ENCODE measurements at places on chromosomes 11 and 22.

GRCh38 chr11:12272821-12273617 is 104.4 kb upstream of the PARVA start:
- DNase-seq = no peak

- DNase-seq = no peak
These were observed 52.3 kb downstream of the SLC22A12 start for GRCh38 chr11:64643256-64643881.

DNA sequence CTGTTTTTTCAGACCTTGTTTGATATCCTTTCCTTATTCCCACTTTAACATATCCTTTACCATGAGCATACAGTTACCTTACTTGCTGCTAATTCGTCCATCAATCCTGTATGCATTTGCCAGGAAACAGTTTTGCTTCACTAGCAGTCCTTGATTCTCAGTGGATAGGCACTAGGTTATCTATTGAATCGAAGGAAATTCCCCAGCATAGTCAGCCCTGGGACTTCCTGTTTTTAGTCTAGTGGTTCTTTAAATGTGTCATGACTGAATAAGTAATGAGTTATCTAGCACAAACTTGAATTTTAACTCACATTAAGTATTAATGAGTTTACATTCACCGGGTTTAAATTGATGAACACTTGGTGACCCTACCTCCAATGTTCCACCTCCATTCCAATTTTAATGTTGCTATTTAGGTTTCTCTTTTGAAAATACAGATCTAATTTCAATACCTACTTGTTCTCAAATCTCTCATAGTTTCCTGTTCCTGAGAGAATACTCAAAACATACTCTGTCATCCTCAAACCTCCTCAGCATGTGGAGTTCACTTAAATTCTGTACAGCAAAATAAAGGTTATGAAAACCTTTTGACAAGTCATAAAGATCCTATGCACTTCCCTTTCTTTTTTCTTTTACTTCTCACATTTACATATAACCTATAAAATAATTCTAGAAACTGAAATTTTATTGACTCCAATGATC is 1375.1 kb upstream of the TENM4 start:
- DNase-seq = no peak

DNA sequence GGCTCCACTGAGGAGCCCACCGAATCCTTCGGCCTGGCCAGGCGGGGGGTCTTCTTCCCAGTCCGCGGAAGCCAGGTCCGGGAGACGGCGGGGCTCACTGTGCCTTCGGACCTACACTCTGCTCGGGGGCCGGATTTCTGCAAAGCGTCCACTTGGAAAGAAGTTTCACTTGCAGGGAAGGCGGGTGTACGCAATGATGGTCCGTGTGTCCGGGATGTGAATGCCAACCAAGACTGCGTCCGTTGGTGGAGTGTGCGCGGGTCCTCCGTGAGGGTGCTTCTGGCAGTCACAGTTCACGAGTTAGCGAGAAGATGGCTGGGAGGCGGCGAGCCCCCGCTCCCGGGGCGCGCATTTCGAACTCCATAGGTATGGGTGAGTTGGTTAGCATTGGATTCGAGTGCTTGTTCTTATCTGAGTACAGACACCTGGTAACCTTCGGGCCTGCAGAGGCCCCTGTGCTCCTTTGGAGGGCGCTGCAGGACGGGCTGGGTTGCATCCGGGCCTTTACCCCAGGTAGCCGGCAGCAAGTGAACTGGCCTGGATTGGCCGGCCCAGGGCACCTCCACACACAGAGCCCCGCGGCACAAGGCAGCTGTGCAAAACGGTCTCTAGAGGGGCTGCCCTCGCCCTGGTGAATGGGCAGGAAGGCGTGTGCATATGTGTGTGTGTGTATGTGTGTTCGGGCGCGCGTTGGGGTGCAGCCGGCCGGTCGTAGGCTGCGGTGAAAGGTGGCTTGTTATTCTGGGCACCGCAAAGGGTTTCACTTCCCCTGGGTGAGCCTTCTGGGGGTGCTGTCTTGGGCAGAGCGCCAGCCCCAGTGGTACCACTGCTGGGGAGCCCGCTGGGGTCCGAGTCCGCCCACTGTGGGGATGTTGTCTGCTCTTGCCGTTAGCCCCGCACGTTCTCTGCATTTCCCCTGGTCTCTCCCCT is 13.3 kb upstream of the CYP2R1 start:
- no peak for DNase-seq

DNA sequence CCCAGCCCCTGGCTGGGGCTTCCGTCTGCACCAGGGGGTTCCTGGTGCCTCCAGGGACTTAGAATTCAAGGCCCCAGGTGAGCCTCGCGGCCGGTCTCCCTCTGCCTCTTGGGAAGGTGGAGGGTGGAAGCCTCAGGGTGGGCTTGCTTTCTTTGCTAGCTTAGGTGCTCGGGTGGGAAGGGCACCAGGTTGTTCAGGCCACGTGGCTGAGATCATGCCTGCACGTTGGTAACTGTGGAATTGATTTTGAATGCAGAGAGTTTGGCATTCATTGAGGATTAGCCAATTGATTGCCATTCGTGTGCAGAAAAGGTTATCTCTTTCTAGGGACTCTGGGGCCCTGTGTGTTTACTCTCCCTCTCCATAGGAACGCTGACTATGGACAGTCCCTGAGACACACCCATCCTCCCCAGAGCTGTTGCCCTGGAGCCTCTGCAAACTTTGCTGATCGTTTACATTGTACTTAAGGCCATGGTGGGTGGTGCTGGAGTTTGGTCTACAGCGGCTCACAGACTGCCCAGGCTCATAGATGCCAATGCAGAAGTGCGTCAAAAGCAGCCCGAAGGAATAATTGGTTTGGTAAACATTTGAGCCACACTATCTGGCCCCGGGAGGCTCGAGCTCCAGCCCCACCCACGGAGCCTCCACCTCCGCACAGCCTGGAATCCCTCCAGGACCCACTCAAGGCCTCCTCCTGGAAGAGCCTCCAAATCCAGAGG is 1457.7 kb downstream of the BRD1 start:
- no peak for DNase-seq

DNA sequence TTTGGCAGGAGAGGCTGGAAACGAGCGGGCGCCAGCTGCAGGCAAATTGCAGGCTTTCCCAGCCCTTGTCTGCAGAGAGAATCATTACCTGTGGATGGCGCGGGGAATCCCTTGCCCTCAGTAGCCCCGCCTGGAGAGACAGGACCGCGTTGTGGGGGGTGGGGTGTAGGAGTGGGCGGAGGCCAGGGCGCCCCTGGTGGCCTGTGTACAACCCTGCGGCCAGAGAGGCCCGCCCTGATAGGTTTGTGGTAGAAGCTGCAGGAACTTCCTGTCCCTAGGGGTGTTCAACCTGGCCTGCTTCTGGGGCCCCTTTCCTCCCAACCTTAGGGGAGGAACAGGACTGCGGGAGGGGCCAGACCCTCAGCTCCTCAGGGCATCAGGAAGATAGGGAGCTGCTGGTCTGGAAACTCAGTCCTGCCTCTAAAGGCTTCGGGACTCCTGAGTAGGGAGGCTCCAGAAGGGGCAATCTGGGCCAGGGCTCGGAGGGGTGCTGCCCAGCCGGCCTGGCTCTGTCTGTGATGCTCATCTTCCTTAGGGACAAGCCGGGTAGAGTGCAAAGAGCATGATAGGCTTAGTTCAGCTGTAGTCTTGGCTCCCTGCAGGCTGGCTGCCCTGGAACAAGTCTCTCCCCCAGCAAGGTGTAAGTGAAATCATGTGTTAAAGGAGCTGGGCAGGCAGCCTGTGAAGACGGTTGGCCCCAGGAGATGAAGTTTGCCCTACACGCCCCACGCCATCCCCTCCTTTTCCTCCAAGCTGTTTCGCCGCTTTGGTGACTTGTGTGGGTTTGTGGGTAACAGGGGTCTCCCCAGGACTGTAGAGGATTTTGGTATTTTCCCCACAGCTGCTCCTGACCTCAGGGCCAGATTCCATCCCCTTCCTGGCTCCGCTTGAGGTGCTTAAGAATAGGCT is 24.1 kb upstream of the SUSD2 start:
- peak; percentile 40 for DNase-seq

- no peak for DNase-seq
These were observed 51.7 kb downstream of the RAB30 start for GRCh38 chr11:83019888-83020579.

- DNase-seq = no peak
These were observed 73.3 kb downstream of the TRMU start for GRCh38 chr22:46408568-46409506.

DNA sequence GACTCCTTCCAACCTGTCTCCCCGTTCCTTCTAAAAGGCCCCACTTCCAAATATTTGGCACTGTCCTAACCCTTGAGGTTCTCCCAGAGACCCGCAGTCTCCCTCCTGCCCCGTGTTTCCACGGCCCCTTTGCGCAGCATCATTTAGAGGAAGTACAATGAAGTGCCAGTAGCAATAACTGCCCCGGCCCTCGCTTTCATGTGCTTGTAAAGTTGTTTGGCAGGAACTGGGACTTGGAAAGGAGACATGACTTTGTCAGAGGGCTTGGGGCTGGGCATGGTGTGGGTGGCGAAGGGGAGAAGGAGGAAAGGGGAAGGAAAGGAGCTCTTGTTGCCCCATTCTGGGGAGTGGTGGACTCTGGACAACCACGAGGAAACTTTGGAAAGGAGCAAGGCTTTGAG is 2.6 kb downstream of the CD44 start:
- DNase-seq = no peak

- no peak for DNase-seq
These were observed 7.5 kb upstream of the C11orf65 start for GRCh38 chr11:108474664-108475463.

GRCh38 chr11:569158-569885 is 6.9 kb upstream of the PHRF1 start:
- DNase-seq = no peak

DNA sequence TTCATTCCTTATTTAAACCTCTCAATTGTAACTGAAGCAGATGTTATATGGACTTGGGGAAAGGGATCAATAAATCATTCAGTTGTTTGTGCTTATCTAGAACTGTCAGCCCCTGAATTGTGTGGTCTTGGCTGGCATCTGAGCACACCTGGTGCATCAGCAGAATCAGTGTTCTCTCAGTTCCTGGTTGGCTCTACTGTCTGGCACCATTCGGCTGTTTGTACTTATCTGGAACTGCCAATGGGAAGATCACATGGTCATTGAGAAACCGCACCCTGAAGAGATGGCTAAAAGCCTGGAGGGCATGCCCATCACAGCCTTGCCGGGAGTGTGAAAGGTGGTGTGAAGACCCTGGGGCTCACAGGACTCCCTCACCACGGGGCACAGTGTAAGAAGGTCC is 37.1 kb upstream of the EHF start:
- DNase-seq = no peak

- DNase-seq = no peak
These were observed at the start of gene THY1 for GRCh38 chr11:119422809-119423508. Gene THY1, minus strand, starts transcription at chr11:119423172. Its CDS starts 2,267 bp downstream, at chr11:119420905.

GRCh38 chr22:50225200-50225969 is 19.4 kb downstream of the TUBGCP6 start:
- DNase-seq = no peak

GRCh38 chr11:118790357-118791110 is 430 bp downstream of the DDX6 start:
- DNase-seq = peak; percentile 28

DNA sequence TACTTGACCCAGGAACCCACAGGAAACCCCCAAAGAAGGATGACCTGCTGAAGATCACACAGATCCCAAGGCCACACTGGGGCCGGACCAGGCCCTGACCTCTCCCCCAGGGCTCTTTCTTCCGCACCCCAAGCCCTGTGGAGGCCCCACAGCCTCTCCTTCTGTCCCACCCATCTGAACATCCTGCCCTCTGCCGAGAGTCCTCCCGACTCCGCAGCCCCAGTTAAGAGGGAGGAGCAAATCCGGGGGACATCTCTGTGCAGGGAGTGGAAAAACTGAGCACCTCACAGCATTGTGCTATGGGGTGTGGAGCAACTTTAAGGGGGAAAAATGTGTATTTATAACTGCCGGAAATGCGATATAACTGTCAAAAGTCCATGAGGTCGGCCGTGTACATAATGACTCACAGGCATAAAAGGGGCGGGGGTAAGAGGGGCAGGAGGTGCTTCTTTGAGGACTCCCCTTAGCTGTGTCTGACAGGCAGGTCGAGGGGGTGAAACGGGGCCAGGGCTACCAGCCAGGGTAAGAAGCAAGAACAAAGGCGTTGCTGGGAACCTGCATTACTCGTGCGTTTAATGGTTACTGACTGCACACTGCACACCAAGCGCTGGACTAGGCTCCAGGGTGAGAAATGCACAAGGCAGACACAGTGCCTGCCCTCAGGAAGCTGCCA is 57.2 kb downstream of the WNT11 start:
- DNase-seq = no peak

DNA sequence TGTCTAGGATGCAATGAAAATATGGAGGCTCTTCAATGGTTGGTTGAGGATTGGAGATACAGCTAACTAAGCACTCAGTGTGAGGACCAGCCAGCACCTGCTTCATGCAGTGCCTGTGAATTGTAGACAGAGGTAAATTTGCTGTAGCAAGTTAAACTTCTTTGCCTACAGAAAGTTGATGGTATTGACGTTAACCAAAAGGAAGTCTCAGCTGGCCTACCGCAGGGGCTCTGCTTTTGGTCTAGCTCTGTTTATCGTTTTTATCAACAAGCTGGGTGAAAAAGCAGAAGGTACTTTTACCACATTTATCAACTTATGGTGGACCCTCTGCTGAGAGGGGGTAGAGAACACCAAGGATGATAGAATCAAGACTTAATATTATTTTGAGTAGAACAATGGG is 51.6 kb downstream of the GRAMD1B start:
- DNase-seq = no peak

GRCh38 chr11:22162756-22163155 is 30.1 kb upstream of the ANO5 start:
- DNase-seq = no peak

DNA sequence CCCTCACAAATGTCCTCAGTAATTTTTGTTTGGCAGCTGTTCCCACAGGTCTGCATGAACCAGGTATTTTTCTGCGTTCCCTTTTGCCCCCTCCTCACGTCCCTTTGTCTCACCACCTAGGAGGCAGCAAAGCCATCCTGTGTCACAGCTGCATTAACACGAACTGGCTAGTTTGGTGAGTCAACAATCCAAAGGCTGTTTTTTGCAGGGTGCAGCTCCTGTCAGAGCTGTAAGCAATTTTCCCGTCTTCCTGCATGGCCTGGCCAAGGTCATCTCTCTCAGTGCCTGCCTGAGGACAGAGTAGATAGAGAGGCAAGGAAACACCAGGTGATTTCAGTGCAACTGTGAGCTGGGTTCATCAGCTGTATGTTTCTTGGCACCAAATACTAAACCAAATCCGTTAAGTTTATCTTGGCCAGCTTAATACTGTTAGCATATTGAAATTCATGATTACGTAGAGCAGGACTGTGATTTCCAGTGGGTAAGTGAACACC is 20.6 kb upstream of the VSIG10L2 start:
- DNase-seq = no peak

DNA sequence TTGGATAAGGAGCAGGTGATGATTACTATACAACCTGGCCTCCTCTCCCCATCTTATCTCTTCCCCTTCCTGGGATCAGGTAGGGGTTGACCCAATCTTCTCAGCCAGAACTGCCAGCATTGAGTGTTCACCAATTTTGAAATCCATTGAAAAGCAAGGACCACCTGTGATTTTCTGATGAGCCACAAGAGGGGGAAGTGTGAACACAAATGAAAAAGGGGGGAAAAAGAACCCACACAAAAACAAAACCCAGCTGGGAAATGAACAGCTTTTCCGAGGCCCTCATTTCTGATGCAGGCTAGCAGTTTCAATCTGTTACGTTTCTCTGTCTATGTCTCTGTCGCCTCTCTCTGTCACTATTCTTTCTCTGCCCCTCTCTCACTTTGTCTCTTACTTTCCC is 161.9 kb downstream of the INSC start:
- no peak for DNase-seq

Data from stimulated activated CD4-positive, alpha-beta T cell treated with anti-CD3 and anti-CD28 coated beads, Interleukin-1b, Interleukin-23, amount 100 ng/mL, for 24 hours (primary cell).